ENCODE measurements at places on chromosomes 16 and 17.

- no peak for DNase-seq
These were observed 22.0 kb downstream of the ADCY9 start for GRCh38 chr16:4094127-4094773.

- DNase-seq = no peak
These were observed 3.0 kb downstream of the ARHGDIA start for GRCh38 chr17:81867991-81868673.

DNA sequence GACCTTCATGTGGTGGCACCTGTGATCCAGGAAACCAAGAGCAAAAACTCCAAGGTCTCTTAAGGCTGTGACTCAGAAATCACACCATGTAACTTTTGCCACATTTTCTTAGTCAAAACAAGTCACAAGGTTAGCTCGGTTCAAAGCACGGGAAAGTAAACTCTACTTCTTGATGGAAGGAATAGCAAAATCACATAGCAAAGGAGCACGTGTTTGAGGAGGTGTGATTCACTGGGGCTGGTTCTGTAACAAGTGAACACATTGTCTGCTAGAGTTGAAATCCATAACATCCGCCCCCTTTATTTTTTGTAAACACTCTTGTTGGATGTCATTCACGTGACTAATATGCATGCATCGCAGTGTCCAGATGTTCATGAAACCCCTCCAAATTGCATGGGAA lies 415.0 kb upstream of the MAF start:
- DNase-seq = no peak

GRCh38 chr17:73357981-73358380 lies 46.2 kb upstream of the CDC42EP4 start:
- no peak for DNase-seq

- no peak for DNase-seq
These were observed 61.5 kb upstream of the BCAR1 start for GRCh38 chr16:75312875-75313274.

GRCh38 chr17:66177048-66177447 lies 14.9 kb downstream of the CEP112 start:
- no peak for DNase-seq

DNA sequence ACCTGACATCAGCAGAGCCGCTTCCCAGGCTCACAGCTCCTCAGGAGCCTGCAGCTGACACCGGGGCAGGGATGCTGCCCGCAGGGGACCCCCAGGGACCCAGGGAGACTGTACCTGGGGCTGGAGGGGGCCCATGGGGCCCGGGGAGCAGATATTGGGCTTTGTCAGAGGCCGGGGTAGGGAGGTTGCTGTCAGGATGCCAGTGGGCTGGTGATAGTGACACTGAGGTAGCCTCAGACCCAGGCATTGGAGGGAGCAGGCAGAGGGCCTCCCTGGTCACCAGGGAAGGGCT lies 15.1 kb downstream of the GSE1 start:
- DNase-seq = no peak

GRCh38 chr16:51550800-51551347 lies 399.8 kb upstream of the SALL1 start:
- no peak for DNase-seq
